K562 (cell line): ENCODE measurements at places on chromosomes 6 and 20. TPM values are rescaled to one million over a fixed set of nuclear protein-coding genes. Genes with fewer than 3 reads are reported as not detected.

The PHF20 gene
- total RNA-seq: 49.9 and 55.1 TPM in 2 replicates

The CYP24A1 gene
- total RNA-seq: not detected in 2 replicates

The MEP1A gene
- total RNA-seq: not detected in 2 replicates

The CDSN gene
- not detected in 2 replicates for total RNA-seq

The RNASET2 gene
- 99.2 and 105 TPM in 2 replicates for total RNA-seq

The ULBP2 gene
- 0.78 and 1.2 TPM in 2 replicates for total RNA-seq

- H3K4me3 ChIP-seq: no peak overlapping the region
- H3K27me3 ChIP-seq: no peaks in the 10 kb centered on the region
- no peaks in the 10 kb centered on the region; the same call in 2 of the 3 replicates for H3K4me1 ChIP-seq
- no peaks in the 10 kb centered on the region for H3K36me3 ChIP-seq
Measured at GRCh38 chr6:162728706-162729105, 932 bp downstream of the PACRG start.

DNA sequence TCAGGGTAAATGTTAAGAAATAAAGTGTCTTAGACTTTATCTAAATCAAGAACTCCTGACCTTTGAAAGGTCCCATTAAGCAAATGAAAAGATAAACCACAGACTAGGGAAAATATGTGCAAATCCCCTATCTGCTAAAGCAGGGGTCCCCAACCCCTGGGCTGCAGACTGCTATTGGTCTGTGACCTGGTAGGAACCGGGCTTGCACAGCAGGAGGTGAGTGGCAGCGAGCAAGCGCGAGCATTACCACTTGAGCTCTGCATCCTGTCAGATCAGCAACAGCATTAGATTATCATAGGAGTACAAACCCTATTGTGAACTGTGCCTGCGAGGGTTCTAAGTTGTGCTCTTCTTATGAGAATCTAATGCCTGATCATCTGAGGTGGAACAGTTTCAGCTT lies 42.4 kb downstream of the LCA5 start:
- no peaks in the 10 kb centered on the region for H3K36me3 ChIP-seq
- no peaks in the 10 kb centered on the region for H3K4me1 ChIP-seq
- H3K27ac ChIP-seq: no peak overlapping the region
- H3K27me3 ChIP-seq: no peaks in the 10 kb centered on the region

- H3K4me1 ChIP-seq: no peaks in the 10 kb centered on the region
- no peaks in the 10 kb centered on the region for H3K27me3 ChIP-seq
- no peak overlapping the region for H3K4me3 ChIP-seq
- no peaks in the 10 kb centered on the region for H3K36me3 ChIP-seq
- no peak for DNase-seq
- H3K27ac ChIP-seq: no peak overlapping the region
Measured at GRCh38 chr6:92124200-92124651, 1295.1 kb downstream of the EPHA7 start.

GRCh38 chr20:49372095-49372734 lies 94.4 kb upstream of the ZNFX1 start:
- H3K4me1 ChIP-seq: no peaks in the 10 kb centered on the region
- no peak overlapping the region for H3K27ac ChIP-seq
- H3K36me3 ChIP-seq: no peaks in the 10 kb centered on the region
- peaks cover 36% of the 10 kb centered on the region; the same call in 2 of the 3 replicates for H3K27me3 ChIP-seq

DNA sequence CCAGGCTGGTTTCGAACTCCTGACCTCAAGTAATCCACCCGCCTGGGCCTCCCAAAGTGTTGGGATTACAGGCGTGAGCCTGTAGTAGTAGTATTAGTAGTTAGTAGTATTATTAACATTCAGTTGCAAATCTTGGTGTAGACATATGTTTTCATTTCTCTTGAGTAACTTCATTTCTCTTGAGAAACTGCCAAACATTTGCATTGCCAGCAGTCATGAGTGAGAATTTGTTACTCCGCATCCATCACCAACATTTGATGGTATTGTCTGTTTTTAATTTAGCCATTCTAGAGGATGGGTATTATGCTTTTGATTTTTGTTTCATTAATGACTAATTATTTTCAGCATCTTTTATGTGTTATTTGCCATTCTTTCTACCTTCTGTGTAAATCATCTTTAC lies 1.5 kb upstream of the ERVFRD-1 start:
- no peak overlapping the region for H3K27ac ChIP-seq
- H3K27me3 ChIP-seq: no peaks in the 10 kb centered on the region
- no peaks in the 10 kb centered on the region for H3K36me3 ChIP-seq
- H3K4me3 ChIP-seq: no peak overlapping the region
- H3K4me1 ChIP-seq: peaks cover 21% of the 10 kb centered on the region

GRCh38 chr6:107928984-107929383 lies 29.0 kb downstream of the SEC63 start:
- no peak overlapping the region for H3K27ac ChIP-seq
- no peak for DNase-seq
- peaks cover 33% of the 10 kb centered on the region; the same call in 2 of the 3 replicates for H3K36me3 ChIP-seq
- H3K4me1 ChIP-seq: no peaks in the 10 kb centered on the region
- no peak overlapping the region for H3K4me3 ChIP-seq
